ENCODE measurements at places on chromosomes 6 and 20.
A peak's percentile ranks its signal among the peaks of the same experiment; 100 is the strongest.

GRCh38 chr20:19688031-19688806 lies 69.8 kb upstream of the RIN2 start:
- H3K27me3 ChIP-seq, result no peaks in the 10 kb centered on the region
- no peaks in the 10 kb centered on the region for H3K36me3 ChIP-seq
- no peak overlapping the region for H3K27ac ChIP-seq
- no peak overlapping the region for H3K4me3 ChIP-seq
- no peaks in the 10 kb centered on the region for H3K4me1 ChIP-seq

- no peaks in the 10 kb centered on the region for H3K27me3 ChIP-seq
- H3K4me3 ChIP-seq, result no peak overlapping the region
- H3K36me3 ChIP-seq, result no peaks in the 10 kb centered on the region
- no peak overlapping the region for H3K27ac ChIP-seq
Observed at GRCh38 chr6:112802144-112802543, 455.0 kb downstream of the RFPL4B start.

GRCh38 chr6:167469672-167470071 lies 144.8 kb downstream of the TTLL2 start:
- no peaks in the 10 kb centered on the region for H3K27me3 ChIP-seq
- no peak overlapping the region for H3K4me3 ChIP-seq
- no peaks in the 10 kb centered on the region for H3K36me3 ChIP-seq
- no peak overlapping the region for H3K27ac ChIP-seq
- no peaks in the 10 kb centered on the region for H3K4me1 ChIP-seq
- DNase-seq, result no peak

DNA sequence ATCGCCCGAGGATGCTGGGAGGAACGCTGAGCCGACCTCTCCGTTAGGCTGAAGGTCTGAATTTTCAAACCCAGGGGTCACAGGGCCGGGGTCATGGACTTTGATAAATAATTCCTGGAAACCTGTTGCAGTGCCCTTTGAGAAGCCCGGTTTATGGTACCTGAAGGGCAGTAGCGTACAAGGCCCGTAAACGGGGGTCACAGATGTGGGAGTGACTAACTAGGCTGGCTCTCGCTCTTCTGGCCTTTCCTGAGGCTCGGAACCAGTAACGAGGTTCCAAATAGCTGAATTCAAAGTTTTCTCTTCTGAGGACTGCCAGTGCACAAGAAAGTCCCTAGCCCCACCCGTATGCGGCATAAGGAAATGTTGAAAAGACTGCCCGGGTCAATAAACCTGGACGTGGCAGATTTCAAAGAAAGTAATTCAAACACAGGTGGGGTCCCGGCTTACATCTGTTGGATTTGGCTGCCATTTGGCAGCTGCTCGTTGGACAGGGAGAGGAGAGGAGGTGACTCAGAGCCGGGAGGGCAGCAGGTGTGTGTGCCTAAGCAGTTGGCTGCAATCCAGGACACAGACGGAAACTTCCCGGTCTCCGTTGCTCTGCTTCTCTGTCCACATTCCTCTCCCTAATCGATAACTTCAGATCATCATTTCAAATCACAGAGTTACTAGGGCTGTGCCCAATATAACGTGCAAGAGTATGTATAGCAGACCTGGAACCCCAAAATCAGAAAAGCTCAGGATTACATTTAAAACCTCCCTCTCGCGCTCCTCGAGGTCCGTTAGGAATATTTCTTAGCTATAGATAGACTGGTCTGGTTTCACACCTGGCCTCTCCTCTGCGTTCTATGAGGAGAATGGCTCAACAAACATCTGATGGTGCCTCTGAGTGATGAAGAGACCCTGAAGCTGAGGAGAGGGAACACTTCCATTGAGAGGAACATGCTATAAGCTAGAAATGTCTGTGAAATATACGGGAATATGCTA lies 765 bp upstream of the GMDS start:
- peak overlapping the region; percentile 76 for H3K27ac ChIP-seq
- peak overlapping the region; percentile 74 for H3K4me3 ChIP-seq
- H3K27me3 ChIP-seq, result no peaks in the 10 kb centered on the region
- H3K4me1 ChIP-seq, result peaks cover 16% of the 10 kb centered on the region
- no peaks in the 10 kb centered on the region for H3K36me3 ChIP-seq

GRCh38 chr20:59752704-59753460 lies 148.5 kb downstream of the PHACTR3 start:
- no peaks in the 10 kb centered on the region for H3K27me3 ChIP-seq
- no peak overlapping the region for H3K4me3 ChIP-seq
- H3K36me3 ChIP-seq, result no peaks in the 10 kb centered on the region
- no peak for DNase-seq
- H3K27ac ChIP-seq, result no peak overlapping the region
- no peaks in the 10 kb centered on the region for H3K4me1 ChIP-seq

All from tibial nerve (tissue), 4 donors.